Activated CD8-positive, alpha-beta memory T cell treated with anti-CD3 and anti-CD28 coated beads for 1 hour (primary cell): ENCODE measurements at places on chromosomes 5 and 9.

GRCh38 chr9:120940573-120940972 is 14.0 kb upstream of the TRAF1 start:
- no peak for DNase-seq

- DNase-seq, result no peak
Measured at GRCh38 chr5:35773967-35774366, 82.7 kb upstream of the IL7R start.

- DNase-seq, result no peak
Measured at GRCh38 chr5:142222225-142222865, 102.5 kb downstream of the SPRY4 start.

- DNase-seq, result no peak
Measured at GRCh38 chr5:33102551-33102950, 338.2 kb upstream of the TARS1 start.

GRCh38 chr5:155049569-155050383 is 36.2 kb downstream of the KIF4B start:
- no peak for DNase-seq

- DNase-seq, result no peak
Measured at GRCh38 chr5:122089096-122090013, 11.3 kb upstream of the LOX start.

GRCh38 chr5:18487928-18488480 is 853.7 kb downstream of the TAF11L14 start:
- DNase-seq, result no peak

DNA sequence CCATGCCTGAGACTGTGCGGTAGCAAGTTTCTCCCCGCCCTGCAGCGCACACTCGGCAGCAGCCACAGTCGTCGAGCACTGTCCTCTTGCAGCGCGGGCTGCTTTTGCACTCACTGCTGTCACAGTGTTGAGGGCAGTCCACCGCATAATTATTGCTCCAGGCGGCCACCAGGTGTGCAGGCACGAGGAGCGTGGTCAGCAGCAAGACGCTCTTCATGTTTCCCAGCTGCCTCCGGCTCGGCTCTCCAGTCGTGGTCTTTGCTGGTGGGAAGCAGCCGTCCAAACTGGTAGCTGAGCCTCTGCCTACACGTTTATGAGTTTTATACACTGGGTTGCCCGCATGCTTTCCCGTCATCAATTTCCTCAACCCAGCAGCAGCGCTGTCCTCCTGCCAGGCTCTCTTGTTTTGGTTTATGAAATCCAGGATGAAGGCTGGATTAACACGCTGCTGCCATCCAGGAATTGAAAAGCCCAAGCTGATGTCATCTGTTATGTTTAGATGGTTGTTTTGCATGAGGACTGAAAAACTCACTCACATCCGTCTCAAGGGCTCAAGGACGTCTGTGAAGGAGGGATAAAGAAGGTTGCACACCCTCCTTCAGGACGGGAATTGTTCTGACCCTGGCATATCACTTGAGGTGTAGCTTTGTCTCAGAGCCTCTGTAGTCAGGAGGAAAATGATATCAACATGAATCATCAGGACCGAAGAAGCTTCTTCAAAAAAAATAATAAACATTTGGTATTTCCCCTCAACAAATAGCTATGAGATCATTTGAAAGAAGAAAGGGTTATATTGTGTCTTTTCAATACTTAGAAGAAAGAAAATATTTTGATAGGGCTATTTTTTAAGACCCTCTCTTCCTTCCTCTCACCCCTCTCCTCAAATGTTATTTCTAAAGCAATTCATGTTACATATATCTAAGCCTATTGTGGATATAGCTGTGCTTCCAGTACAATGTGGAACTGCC is at the start of gene ESM1:
Gene ESM1 (minus strand): TSS at position 293 of the 968 bp plus-strand sequence. CDS start 76 bp downstream, at position 217.
- no peak for DNase-seq

DNA sequence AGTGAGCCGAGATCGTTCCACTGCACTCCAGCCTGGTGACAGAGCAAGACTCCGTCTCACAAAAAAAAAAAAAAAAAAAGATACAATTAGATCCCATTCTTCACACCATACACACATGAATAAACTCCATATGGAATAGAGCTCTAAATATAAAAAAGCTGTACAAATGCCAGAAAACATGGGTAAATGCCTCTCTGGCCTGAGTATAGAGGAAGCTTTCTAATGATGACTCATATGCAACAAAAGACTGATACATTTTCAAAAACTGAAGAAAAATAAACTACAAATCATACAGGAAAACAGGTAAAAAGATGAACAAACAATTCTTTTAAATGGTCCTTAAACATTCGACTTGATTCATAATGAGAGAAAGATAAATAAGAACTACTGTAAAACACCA is 8.6 kb downstream of the ZFP62 start:
- no peak for DNase-seq

- no peak for DNase-seq
Measured at GRCh38 chr9:6444128-6444527, 31.1 kb downstream of the UHRF2 start.

GRCh38 chr5:160452036-160452435 is 30.4 kb downstream of the PTTG1 start:
- DNase-seq, result no peak

- no peak for DNase-seq
Measured at GRCh38 chr5:78666041-78666444, 17.5 kb upstream of the LHFPL2 start.

DNA sequence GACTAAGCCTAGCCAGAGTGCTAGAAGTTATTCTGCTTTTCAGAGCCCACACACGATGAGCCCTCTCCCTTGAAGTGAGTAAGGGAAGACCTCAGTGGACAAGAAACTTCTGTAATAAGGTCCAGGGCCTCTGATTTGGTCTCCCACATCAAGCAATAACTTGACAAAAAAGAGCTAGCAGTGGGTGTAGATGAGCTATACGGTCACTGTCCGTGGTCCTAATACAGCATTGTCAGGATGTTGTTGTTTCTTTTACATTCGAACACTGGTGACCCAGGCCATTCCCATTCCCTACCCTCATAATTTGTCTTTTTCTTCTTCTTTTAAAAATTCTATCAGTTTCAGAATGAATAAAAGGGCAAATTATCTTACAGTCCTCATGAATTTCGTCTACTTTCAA is 5.2 kb downstream of the PCSK1 start:
- no peak for DNase-seq

GRCh38 chr9:126306071-126306647 is 20.5 kb upstream of the MVB12B start:
- DNase-seq, result no peak

DNA sequence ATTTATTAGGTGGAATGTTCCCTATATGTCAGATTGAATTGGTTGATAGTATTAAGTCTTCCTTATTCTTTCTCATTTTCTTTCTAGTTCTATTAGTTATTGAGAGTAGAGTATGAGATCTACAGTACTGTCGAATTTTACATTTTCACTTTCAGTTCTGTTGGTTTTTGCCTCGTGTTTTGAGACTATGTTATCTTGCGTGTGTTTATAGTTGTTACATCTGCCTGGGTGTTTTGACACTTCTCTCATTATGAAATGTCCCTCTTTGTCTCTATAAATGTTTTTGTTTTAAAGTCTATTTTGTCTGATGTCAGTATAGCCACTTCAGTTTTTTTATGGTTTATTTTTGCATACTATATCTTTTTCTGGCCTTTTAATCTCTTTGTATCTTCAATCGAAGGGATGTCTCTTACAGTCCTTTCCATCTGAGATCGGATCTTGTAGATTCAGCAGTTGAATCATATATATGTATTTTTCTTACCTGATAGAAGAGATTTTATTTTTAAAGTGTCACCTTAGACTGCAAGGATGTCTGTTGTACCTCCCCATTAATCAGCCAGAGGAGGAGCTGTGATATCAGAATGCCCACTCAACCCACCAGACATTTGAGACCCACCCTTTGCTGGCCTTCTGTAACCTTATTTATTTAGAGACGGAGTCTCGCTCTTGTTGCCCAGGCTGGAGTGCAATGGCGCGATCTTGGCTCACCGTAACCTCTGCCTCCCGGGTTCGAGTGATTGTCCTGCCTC is 20.7 kb downstream of the EHMT1 start:
- DNase-seq, result no peak

GRCh38 chr9:96480736-96481135 is 30.8 kb downstream of the HABP4 start:
- no peak for DNase-seq

DNA sequence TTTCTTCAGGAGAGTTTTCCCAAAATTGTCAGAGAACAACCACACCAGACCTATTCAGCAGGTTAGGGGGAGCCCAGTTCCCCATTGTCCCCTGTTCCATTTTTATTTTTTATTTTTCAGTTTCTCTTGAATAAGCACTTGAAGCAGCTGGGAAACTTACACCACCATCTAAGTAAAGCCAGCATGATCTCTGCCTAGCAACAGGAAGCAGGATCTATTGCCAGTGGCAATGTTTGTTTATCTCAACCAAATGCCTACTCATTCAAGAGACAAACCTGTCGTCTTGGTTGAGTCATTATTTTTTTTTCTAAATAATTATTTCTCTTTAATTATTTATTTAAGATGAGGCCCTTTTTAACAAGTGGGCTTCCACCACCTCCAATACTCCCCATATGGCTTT is 379.3 kb downstream of the PLK2 start:
- DNase-seq, result no peak

GRCh38 chr9:133119846-133120500 is 1.1 kb downstream of the RALGDS start:
- no peak for DNase-seq

DNA sequence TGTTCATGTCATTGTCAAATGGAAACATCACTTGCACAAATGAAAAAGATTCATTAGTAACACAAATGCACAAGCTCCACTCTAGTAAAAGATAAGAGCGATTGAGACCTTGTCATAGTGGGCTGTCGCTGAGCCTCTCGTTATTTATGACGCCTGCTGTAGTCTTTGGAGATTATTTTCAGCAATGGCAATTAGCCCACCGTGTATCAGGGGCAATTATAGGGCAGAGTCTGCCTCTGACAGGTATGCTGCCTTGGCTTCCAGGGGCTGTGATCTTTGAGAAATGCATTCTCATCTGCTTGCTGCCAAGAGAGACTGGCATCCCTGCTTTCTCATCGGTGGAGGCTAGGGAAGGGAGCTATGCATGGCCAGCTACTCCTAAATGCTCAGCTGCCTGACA is 426.8 kb upstream of the CLINT1 start:
- DNase-seq, result no peak

GRCh38 chr5:74274326-74274725 is 366.2 kb downstream of the ENC1 start:
- DNase-seq, result no peak

GRCh38 chr5:94057655-94058054 is 316.3 kb upstream of the POU5F2 start:
- DNase-seq, result no peak

- DNase-seq, result no peak
Measured at GRCh38 chr9:123011878-123012528, 21.5 kb upstream of the GPR21 start.

DNA sequence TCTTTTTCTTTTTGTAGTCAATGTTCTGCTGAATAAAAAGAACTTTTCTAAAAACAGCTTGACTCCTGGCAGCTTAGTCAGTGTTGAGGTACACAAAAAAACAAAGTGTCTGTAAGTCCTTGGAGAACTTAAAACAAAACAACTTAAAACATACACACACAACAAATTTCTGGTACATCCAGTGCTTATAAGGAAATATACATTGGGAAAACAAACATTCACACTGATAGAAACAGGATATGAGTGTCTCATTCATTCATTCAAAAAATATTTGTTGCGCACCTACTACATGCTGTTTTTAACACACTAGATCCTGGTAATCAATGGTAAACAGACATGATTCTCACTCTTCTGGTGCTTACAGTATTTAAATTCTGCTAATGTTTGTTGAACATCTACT is 27.4 kb upstream of the MEGF9 start:
- no peak for DNase-seq

DNA sequence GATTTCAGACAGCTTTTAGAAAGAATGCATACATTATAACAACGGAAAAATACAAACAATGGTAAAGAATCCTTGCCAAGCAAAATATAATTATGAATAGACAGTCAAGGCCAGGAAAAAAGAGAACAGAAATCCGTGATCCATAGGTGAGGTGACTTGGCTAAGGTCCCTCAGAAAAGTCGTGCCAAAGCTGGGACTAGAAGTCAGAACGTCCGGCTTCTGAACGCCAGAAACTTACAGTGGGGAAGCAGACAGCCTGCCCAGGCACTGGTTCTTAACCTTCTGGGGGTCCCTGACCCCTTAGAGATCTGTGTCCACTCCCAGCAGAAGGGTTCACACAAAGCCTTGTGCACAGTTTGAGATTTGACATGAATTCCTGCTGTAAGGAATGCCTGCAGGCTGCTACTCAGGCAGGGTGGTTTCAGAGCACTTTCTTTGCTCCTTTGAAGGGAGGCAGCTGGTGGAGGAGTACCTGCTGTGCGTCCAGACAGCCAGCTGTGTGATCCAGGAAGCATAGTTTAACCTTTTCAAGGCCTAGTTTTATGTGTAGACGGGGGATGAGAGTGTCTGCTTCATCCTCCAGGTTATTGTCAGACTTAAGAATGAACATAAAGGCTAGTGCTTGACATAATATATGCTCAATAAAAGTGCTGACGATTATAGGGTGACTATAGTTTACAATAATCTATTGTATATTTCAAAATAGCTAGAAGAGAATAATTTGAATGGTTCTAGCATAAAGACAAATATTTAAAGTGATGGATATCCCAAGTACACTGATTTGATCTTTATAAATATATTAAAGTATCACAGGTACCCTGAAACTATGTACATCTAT is 852 bp downstream of the ARHGEF37 start:
- no peak for DNase-seq

- DNase-seq, result no peak
Measured at GRCh38 chr5:54206580-54207229, 103.7 kb downstream of the ARL15 start.

GRCh38 chr9:97675655-97676054 is 21.5 kb downstream of the XPA start:
- no peak for DNase-seq

GRCh38 chr9:70581214-70581954 is 166.9 kb upstream of the KLF9 start:
- no peak for DNase-seq

- no peak for DNase-seq
Measured at GRCh38 chr5:137778772-137779564, 24.8 kb upstream of the HNRNPA0 start.

DNA sequence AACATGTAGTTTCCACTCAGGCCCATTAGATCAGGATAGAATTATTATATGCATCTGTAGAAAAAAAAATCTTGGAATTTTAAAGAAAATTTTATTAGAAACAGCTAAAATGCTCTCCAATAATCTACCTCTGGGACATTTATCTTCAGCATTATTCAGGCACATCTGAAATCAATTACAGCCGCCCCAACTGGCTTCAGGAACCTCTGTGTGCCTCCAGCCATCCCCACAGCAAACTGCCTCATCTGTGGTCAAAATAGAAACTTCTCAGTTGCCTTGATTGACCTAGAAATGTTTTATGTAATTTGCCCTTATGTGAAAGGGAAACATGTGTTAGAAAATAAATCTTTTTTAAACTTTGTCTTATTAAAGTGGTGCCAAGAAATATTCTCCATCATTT is 120.1 kb upstream of the LPAR1 start:
- DNase-seq, result no peak

DNA sequence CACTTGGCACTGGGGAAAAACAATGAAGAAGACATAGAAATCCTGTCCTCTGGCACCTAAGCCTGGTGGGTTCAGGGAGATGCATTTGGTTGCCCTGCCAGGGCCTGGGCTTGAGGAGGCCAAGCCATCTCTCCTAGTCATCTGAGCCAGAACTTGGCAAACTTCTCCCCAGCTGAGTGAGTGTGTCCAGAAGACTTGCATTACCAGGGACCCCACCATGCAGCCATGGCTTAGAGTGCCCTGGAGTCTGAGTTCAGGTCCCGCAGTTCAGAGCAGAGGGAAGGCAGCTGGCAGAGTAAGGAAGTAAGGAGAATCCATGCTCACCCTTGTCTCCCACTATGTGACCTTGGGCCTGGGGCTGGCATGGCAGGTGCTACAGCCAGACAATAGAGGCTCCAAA is 37.4 kb upstream of the FCN1 start:
- no peak for DNase-seq
